Esophagus muscularis mucosa (tissue), 4 donors: ENCODE measurements at places on chromosomes 11 and 22.
A peak's percentile ranks its signal among the peaks of the same experiment; 100 is the strongest.

DNA sequence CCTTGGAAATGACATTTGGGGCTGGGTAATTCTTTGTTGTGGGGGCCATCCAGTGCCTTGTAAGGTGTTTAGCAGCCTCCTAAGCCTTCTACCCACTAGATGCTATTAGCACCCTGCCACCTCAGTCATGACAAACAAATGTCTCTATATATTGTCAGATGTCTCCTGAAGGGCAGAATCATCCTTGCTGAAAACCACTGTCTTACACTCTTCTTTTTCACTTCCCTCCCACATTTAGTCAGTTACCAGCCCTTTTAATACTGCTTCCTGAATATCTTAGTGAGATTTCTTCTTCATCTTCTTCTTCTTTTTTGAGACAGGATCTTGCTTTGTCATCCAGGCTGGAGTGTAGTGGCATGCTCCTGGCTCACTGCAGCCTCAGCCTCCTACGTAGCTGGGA, 33.1 kb downstream of the TNRC6B start:
- H3K36me3 ChIP-seq, result no peaks in the 10 kb centered on the region
- H3K4me1 ChIP-seq, result peaks cover 79% of the 10 kb centered on the region
- H3K27me3 ChIP-seq, result no peaks in the 10 kb centered on the region
- DNase-seq, result no peak
- H3K4me3 ChIP-seq, result no peak overlapping the region

DNA sequence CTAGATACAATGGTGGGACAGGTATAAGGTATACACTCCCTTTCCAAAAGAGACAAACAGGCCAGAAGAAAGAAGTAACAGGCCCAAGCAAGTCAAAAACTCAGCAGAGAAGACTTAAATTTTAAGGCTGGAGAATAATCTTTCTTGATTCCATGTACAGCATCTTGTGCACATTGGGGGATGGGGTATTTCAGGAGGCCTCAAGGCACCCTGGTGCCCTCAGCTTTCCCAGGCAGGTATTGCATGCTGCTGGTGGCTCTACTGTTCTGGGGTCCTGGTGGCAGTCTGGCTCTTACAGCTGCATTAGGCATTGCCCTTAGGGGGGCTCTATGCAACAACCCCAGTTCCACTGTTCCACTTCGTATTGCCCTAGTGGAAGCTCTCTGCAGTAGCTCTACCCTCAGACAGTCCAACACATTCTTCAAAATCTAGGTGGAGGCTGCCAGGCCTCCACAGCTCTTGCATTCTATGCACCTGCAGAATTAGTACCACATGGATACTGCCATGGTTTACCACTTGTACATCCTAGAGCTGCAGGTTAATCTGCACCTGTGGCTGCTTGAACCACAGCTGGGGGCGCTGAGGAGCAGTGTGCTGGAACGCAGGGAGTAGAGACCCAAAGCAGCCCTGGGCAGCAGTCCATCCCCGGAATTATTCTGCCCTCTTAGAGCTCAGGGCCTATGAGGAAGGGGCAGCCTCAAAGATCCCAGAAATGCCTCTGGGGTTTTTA, 4.2 kb upstream of the CTSC start:
- H3K4me1 ChIP-seq, result peaks cover 15% of the 10 kb centered on the region
- no peak overlapping the region for H3K4me3 ChIP-seq
- H3K36me3 ChIP-seq, result no peaks in the 10 kb centered on the region

DNA sequence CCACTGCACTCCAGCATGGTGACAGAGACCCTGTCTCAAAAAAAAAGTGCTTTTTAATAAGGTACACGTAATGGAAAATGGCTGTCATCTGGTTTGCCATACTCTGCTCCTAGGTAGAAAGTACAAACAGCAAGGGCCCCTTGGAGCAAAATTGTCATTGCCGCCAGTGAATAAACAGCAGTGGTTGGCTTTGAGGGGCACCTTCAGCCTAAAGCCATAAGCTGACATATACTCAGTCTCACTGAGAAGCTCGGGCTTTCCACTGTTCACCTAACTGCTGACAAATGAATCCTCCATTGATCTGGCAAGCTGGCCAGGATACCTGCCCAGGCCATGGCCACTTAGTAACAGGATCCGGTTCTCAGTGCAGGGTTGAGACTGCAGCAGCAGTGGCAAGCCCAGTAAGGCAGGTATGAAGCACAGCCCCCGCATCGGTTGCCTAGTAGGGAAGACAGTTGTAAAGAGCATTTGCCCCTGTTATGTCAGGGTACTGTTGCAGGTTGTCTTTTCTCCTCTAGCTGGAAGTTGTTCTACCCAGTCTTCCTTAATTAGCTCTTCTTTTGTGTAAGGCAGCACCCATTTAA, 38.8 kb downstream of the MARK2 start:
- no peaks in the 10 kb centered on the region for H3K27me3 ChIP-seq
- peaks cover 79% of the 10 kb centered on the region for H3K4me1 ChIP-seq
- H3K4me3 ChIP-seq, result no peak overlapping the region
- no peak overlapping the region for H3K27ac ChIP-seq
- no peaks in the 10 kb centered on the region for H3K36me3 ChIP-seq

DNA sequence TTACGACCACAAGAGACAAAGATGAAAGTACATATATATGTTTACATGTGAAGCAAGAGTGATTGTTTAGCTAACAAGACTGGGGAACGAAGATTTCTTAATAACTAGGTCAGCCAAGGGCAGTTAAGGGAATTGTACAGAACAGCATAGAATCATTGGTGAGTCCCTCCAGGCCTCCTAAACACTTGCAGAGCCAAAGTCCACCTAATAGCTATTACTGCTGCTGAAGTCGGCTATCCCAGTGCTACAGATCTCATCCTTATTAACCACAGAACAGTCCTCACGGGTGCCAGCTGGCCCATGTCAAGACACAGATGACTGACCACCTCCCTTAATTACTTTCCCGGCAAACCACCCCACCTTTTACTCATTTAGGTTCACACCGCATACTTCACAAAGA, 68.5 kb upstream of the OPCML start:
- no peaks in the 10 kb centered on the region for H3K4me1 ChIP-seq
- peak; percentile 86 for DNase-seq
- H3K27me3 ChIP-seq, result no peaks in the 10 kb centered on the region
- no peak overlapping the region for H3K4me3 ChIP-seq

DNA sequence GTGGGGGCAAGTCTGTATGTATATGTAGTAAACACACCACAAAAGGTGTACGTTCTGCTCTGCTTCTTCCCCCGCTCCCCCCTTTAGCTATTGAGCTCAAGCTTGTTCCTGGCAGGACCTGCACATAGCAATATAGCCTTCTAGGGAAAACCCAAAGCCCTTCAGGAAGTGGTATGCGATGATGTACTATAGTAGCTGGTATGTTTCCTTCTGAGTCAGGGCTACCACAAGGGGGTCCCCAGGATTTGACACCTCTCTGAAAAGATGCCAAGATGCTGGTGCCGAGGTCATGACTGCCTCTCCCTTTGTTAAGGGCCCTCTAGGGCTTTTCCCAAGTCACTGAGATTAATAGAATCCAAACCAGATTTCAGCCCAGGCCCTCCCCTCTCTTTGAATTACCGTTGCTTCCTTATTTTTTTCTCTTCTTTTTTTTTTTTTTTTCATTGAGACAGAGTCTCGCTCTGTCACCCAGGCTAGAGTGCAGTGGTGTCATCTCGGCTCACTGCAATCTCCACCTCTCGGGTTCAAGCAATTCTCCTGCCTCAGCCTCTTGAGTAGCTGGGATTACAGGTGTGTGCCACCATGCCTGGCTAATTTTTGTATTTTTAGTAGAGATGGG, 268.4 kb downstream of the ETS1 start:
- H3K4me1 ChIP-seq, result no peaks in the 10 kb centered on the region
- no peak overlapping the region for H3K27ac ChIP-seq
- H3K27me3 ChIP-seq, result no peaks in the 10 kb centered on the region
- peak; percentile 31 for DNase-seq
- H3K4me3 ChIP-seq, result no peak overlapping the region
